ENCODE measurements at places on chromosomes 2 and 18.

DNA sequence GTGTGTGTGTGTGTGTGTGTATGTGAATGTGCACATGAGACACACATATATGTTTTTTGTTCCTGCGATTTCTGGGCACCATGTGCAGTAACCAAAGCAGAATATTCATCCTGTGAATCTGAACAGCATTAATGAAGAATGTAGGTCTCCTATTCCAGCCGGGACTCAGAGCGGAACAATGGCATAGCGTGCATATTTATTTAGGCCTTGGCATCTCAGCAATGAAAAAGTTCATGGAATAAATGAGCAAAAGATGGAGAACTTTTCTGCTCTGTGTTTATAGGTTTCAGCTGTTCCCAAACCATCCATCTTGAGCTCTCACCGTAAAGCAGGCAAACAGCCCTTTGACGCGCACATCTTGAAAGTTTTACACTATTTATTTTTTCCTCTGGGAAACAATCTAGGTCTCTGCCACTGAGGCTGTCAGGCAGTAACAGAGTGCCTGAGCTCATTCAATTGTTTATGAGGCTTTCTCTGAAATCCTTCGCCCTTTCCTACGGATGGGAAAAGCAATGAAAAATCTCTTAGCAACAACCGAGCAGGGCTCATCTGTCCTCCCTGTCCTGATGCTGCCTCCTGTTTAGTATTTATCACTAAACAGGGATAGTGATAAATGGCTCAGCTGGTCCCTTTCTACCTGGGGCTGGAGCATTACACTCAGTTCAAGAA, 146.2 kb upstream of the MSH6 start:
- no peak for DNase-seq

DNA sequence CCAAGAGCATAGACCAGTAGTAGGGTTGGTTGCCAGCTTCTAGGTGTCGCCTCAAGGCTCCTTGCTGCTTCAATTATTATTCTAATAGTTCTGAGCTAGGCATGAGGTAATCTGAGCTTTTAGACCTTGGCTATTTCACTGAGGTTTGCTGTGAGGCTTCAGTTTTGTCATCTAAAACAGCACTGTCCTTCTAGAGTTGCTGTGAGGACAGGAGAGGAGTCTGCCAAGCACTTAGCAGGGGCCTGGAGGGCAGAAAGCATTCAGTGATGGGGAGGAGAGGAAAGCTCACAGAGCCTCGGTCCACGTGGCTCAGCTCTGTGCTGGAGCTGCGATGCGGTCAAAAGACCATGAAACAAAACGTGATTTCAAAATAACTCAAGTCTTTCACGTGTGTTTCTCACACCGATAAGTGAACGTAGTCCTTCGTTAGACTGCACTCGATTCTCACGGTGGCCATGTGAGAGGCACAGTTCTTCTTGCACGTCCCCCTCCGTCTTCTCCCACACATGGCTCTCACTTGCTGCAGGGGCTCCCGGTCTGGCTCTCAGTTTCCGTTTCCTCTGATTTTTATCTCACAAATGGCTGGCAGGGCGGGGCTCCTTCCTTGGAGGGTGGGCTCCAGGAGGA, 113.7 kb downstream of the B3GNT2 start:
- DNase-seq: no peak

GRCh38 chr2:174716785-174717184, 47.5 kb downstream of the CHRNA1 start:
- no peak for DNase-seq

- DNase-seq: no peak
Observed at GRCh38 chr2:28096421-28096820, 205.9 kb downstream of the BABAM2 start.

DNA sequence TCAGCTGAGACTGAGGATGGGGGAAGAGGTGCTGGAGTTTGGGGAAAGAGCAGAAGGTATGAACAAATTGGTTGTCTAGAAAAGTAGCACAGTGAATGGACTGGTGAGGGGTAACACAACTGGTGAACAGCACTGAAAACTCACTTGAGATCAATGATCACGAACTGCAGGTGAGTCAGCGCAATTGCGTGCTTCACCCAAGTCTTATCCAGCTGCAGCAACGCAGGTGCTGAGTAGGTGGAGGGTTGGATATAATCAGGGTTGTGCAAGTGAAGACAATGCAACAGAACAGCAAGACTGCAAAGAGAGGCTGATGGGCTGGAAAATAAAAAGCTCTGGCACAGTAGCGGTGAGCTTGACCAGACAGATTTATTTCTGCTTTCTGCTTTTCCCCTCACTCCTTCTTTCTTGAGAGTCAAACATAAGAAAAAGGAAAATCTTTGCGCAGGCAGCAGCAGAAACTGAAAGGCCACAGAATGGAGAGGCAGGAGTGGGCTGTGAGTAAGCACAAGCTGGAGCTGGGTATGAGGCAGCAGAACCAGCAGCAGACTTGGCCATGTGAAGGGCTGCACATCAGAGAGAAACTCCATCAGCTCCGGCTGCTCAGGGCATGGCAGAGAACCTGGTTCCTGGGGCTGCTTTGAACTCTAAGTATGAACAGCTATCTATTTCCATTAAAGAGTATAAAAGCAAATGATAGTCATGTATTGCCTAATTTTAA, 99.4 kb upstream of the ARL5A start:
- no peak for DNase-seq

All from astrocyte of the cerebellum (primary cell).